ENCODE measurements at places on chromosomes 13 and 19. TPM values are rescaled to one million over a fixed set of nuclear protein-coding genes. Genes with fewer than 3 reads are reported as not detected.

- H3K27me3 ChIP-seq = peaks cover 6% of the 10 kb centered on the region
- no peak for DNase-seq
- H3K4me1 ChIP-seq = no peaks in the 10 kb centered on the region
- no peak overlapping the region for H3K4me3 ChIP-seq
These were observed 160.2 kb downstream of the SLC7A1 start for GRCh38 chr13:29435125-29435911.

The HCN2 gene
- 4.1 TPM for total RNA-seq

- H3K27ac ChIP-seq = no peak overlapping the region
- no peak overlapping the region for H3K4me3 ChIP-seq
- no peaks in the 10 kb centered on the region for H3K36me3 ChIP-seq
- DNase-seq = no peak
- H3K4me1 ChIP-seq = no peaks in the 10 kb centered on the region
These were observed 209.6 kb downstream of the OLFM4 start for GRCh38 chr13:53238261-53238660.

DNA sequence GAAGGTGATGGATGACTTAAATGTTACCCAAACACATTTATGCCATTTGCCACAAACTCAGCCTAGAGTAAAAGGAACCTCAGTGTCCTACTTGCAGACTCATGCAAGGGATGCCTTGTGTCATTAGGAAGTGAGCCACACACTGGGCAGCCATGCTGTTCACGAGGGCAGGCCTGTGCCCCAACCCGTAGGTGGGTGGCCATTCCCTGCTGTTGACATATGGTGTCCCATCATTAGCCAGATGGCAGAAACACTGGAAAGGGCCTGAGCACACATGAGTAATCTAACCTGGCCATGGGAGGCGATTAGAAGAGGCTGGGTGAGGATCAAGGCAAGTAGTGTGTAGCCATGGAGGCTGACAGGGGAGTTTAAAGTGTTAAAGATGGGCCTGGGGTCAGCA lies 9.7 kb upstream of the LRCH1 start:
- H3K4me3 ChIP-seq = no peak overlapping the region
- no peak for DNase-seq
- H3K27ac ChIP-seq = no peak overlapping the region
- H3K36me3 ChIP-seq = no peaks in the 10 kb centered on the region

The GPR183 gene
- 81.4 TPM for total RNA-seq
